Head of caudate nucleus (tissue), 42 donors: ENCODE measurements at places on chromosomes 6 and 20.

- peak; percentile 63 for DNase-seq
These were observed 79.0 kb downstream of the SYNJ2 start for GRCh38 chr6:158060455-158061360.

- DNase-seq, result no peak
These were observed 16.4 kb downstream of the GMDS start for GRCh38 chr6:2229039-2229438.

DNA sequence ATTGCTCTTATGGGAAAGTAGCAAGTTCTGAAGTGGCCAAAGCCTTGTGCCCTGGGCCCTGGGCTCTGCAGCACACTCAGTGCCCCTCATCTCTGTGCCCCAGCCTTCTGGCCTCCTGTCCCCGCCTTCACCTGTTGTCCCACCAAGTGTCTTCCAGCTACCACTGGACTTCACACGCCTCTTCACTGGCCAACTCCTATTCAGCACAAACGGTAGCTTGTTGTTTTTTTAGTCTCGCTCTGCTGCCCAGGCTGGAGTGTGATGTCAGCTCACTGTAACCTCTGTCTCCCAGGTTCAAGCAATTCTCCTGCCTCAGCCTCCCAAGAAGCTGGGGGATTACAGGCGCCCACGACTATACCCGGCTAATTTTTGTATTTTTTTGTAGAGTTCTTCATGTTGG lies 4.8 kb downstream of the CCHCR1 start:
- DNase-seq, result no peak

- no peak for DNase-seq
These were observed 9.2 kb upstream of the CGA start for GRCh38 chr6:87103977-87104601.

- DNase-seq, result no peak
These were observed 127.7 kb upstream of the SUPT3H start for GRCh38 chr6:45505470-45505869.

GRCh38 chr6:120198033-120198432 lies 848.5 kb upstream of the MAN1A1 start:
- no peak for DNase-seq

DNA sequence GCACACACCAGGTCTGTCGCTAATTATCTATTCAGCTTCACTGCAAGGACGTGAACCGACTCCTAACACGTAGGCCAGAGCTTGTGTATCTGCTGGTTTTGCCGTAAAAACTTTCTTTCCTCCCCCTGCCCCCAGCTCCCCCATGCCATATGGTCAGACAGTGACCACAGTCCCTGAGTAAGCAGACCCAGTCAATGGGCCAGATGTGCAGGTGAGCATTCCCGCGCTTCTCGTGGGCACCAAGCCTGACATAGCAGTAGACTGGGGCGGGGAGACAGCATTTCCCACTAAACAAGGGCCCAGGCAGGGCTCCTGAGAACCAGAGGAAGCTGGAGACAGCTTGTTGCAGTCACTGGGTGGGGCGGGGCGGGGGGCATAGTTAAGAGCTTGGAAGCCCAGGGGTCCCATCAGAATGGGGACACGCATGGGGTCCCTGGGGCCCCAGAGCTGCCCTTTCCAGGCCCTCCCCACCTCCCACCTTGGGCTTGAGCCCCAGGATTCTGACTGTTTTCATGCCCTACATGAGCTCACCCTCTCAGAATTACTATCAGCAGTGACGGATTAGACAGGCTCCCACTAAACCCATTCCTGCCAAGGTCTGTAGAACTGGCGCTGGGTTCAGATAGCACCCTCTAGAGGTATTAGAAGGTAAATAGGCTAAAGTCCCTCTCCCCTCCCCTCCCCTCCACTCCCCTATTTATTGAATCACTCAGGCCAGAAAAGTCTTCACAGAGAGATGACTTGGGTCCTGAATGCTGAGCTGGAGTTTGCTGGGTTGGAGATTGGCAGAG lies 51.8 kb downstream of the CDH26 start:
- DNase-seq, result no peak

- no peak for DNase-seq
These were observed 119.3 kb downstream of the BMP7 start for GRCh38 chr20:57147185-57147584.

GRCh38 chr6:138815797-138816528 lies 20.1 kb downstream of the ECT2L start:
- DNase-seq, result no peak
